Stimulated activated CD4-positive, alpha-beta T cell treated with anti-CD3 and anti-CD28 coated beads, TNF-alpha, amount 100 ng/mL, for 24 hours (primary cell): ENCODE measurements at places on chromosomes 5 and 9.

- DNase-seq: no peak
These were observed at the start of gene CMBL for GRCh38 chr5:10307206-10308148. TSS of gene CMBL (minus strand) at chr5:10307902. CDS start at chr5:10290762, 17,140 bp downstream.

GRCh38 chr5:105684799-105685198, 1985.9 kb downstream of the EFNA5 start:
- DNase-seq: no peak

- no peak for DNase-seq
These were observed 184.7 kb downstream of the ROR2 start for GRCh38 chr9:91765296-91765695.

DNA sequence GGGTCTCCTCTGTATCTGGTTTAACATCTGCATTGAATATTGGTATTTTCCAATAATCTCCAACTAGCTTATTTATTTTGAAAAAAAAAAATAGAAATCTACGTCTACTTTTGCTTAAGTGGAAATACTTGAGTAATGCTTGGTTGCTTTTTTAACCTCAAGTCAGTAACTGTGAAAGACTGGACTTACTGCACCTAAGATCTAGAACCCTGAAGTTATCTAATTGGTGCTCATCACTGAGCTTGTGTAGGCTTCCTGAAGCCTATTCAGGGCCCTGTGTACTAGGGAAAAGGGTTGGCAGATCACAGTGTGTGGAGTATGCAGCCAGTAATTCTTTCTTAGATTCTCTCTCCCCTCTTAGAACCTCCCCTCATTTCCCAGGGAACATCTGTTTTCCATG, 16.2 kb downstream of the SLC1A1 start:
- no peak for DNase-seq

GRCh38 chr9:124621371-124622328, 114.5 kb upstream of the NR5A1 start:
- no peak for DNase-seq

DNA sequence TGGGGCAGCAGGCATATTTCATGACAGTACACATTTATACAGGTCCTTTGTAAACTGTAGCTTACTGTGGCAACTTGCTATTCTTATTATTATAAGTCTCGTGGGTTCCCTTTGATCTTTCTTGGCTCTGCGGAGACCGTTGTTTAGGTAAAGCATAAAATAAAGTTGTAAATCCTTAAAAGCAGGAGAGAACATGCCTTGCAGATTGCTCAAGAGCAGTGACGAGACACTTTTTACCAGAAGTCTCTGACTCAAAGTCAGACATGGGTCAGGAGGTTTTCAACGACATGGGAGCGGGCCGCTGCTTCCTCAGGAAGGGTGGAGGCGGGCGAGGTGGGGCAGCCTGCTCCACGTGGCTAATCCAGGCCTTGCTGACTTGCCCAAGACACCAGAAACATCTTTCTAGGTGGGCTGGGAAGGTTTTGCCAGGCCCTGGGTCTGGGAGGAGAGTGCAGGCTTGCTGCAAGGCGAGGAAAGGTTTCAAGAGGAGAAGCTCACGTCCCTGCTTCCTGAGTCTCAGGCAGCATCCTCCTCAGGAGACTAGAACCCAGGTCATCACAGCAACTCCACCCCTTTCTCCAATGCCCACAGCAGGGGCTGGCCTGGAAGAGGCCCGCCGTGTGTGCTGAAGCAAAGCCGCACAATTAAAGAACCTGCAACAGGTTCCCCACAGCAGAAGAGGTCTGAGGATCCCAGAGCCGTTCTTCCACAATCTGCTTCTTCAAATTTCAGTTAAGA, 6.5 kb downstream of the TBC1D2 start:
- DNase-seq: no peak

- DNase-seq: no peak
These were observed 213.5 kb upstream of the MVB12B start for GRCh38 chr9:126113176-126113575.

GRCh38 chr5:91293131-91293530, 90.0 kb downstream of the ARRDC3 start:
- no peak for DNase-seq
